ENCODE measurements at places on chromosomes 7 and 10. TPM values are rescaled to one million over a fixed set of nuclear protein-coding genes. Genes with fewer than 3 reads are reported as not detected.

Gene FAM13C
- not detected for total RNA-seq

Gene PTN
- not detected for total RNA-seq

Gene TMEM184A
- not detected for total RNA-seq

Gene EBF3
- not detected for total RNA-seq

Gene CLDN4
- 0.17 TPM for total RNA-seq

Gene RSPH10B
- total RNA-seq, result not detected

Gene BTBD16
- total RNA-seq, result not detected

Gene PIK3CG
- 10.9 TPM for total RNA-seq

Gene DENND2A
- total RNA-seq, result not detected

Gene TACC2
- not detected for total RNA-seq

Gene MGAM2
- not detected for total RNA-seq

Gene KLF14
- not detected for total RNA-seq

Gene MUC3A
- total RNA-seq, result not detected

Gene LRRD1
- total RNA-seq, result not detected

Gene SORCS1
- total RNA-seq, result not detected

Gene LAMB1
- not detected for total RNA-seq

Gene CAMK2B
- 0.76 TPM for total RNA-seq

Gene EPO
- not detected for total RNA-seq

Gene KCNIP2
- 1.4 TPM for total RNA-seq

Gene SLC18A3
- not detected for total RNA-seq

Gene USP54
- total RNA-seq, result 5.3 TPM

Gene CABCOCO1
- total RNA-seq, result not detected

Gene CPXM2
- total RNA-seq, result not detected

Gene PPP2R2D
- 31.9 TPM for total RNA-seq

Gene HMX2
- total RNA-seq, result 0.43 TPM

Gene AKR1D1
- not detected for total RNA-seq

Gene ZNF212
- total RNA-seq, result 21.5 TPM

Gene VSIR
- 112 TPM for total RNA-seq

Gene CALML3
- not detected for total RNA-seq

Gene HIBADH
- total RNA-seq, result 22.6 TPM

Gene GDF2
- not detected for total RNA-seq

Gene BAMBI
- 0.31 TPM for total RNA-seq

Gene IRF5
- 22.9 TPM for total RNA-seq

Gene RARRES2
- total RNA-seq, result not detected

Gene GPC2
- 5.5 TPM for total RNA-seq

Gene TRPV6
- not detected for total RNA-seq

Gene PPP1R17
- not detected for total RNA-seq

Gene CFAP69
- not detected for total RNA-seq

Gene CARD11
- 107 TPM for total RNA-seq

Gene SRRM3
- not detected for total RNA-seq
